ENCODE measurements at places on chromosomes 3 and 15.

DNA sequence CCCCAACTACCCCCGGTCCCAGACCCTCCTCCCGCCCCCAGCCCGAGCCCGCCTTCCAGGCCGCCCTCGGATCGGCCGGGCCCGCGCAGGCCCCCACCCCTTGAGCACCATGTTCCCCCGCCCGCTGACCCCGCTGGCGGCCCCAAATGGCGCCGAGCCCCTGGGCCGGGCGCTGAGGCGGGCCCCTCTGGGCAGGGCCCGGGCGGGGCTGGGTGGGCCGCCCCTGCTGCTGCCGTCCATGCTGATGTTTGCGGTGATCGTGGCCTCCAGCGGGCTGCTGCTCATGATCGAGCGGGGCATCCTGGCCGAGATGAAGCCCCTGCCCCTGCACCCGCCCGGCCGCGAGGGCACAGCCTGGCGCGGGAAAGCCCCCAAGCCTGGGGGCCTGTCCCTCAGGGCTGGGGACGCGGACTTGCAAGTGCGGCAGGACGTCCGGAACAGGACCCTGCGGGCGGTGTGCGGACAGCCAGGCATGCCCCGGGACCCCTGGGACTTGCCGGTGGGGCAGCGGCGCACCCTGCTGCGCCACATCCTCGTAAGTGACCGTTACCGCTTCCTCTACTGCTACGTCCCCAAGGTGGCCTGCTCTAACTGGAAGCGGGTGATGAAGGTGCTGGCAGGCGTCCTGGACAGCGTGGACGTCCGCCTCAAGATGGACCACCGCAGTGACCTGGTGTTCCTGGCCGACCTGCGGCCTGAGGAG lies 472 bp downstream of the CHST14 start:
- H3K27me3 ChIP-seq: no peaks in the 10 kb centered on the region
- peak; percentile 48 for DNase-seq

GRCh38 chr3:71345429-71346040 lies 238.0 kb downstream of the FOXP1 start:
- peaks cover 7% of the 10 kb centered on the region for H3K4me1 ChIP-seq
- H3K4me3 ChIP-seq: no peak overlapping the region
- H3K27me3 ChIP-seq: peaks cover 6% of the 10 kb centered on the region
- no peak for DNase-seq
- H3K36me3 ChIP-seq: peaks cover 11% of the 10 kb centered on the region

DNA sequence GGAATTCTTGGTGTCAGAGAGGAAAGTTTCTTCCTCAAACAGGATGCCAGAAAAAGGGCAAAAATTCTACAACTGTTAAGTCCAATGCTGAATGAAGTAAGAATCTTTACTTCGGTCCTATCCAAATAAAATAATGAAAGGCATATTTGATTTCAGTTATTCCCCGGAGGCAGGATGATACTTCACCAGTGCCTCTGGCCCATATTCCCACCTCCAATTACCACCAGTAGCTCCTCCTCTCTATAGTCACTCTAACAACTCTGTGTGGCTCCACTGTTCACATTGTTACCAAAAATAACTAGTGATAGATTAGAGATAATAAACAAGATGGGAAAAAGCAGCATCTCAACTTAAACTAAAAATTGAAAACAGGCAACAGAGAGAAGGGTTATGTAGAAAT lies 20.7 kb downstream of the MAP1A start:
- DNase-seq: no peak
- no peaks in the 10 kb centered on the region for H3K27me3 ChIP-seq
- H3K36me3 ChIP-seq: peaks cover 18% of the 10 kb centered on the region
- no peaks in the 10 kb centered on the region for H3K4me1 ChIP-seq
- no peak overlapping the region for H3K4me3 ChIP-seq
- H3K27ac ChIP-seq: no peak overlapping the region

DNA sequence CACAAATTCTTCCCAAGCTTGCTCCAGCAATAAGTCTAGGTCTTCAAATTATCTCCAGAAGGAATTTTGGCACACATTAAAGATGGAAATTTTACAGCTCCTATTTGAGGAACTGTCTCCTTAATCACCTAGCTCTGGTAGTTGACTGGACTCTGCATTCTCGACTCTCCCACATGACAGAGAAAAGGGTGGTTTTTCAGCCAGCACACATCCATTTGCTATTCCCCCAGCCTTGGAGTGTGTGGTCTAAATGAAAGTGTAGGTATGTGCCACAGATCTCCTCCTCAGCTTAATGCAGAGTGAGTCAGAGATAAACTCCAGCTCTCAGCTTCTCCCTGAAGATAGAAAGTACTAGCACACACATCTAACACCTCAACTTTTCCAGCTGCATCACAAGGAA lies 62.2 kb upstream of the ALCAM start:
- H3K4me1 ChIP-seq: no peaks in the 10 kb centered on the region
- no peak for DNase-seq
- no peak overlapping the region for H3K4me3 ChIP-seq
- H3K27me3 ChIP-seq: no peaks in the 10 kb centered on the region

- H3K36me3 ChIP-seq: no peaks in the 10 kb centered on the region
- no peak overlapping the region for H3K4me3 ChIP-seq
- no peaks in the 10 kb centered on the region for H3K4me1 ChIP-seq
Observed at GRCh38 chr3:24661175-24661584, 166.5 kb upstream of the THRB start.

- peaks cover 7% of the 10 kb centered on the region for H3K27me3 ChIP-seq
- H3K27ac ChIP-seq: no peak overlapping the region
- H3K36me3 ChIP-seq: no peaks in the 10 kb centered on the region
- H3K4me3 ChIP-seq: no peak overlapping the region
- no peak for DNase-seq
Observed at GRCh38 chr3:156604642-156605144, 49.8 kb upstream of the SSR3 start.

DNA sequence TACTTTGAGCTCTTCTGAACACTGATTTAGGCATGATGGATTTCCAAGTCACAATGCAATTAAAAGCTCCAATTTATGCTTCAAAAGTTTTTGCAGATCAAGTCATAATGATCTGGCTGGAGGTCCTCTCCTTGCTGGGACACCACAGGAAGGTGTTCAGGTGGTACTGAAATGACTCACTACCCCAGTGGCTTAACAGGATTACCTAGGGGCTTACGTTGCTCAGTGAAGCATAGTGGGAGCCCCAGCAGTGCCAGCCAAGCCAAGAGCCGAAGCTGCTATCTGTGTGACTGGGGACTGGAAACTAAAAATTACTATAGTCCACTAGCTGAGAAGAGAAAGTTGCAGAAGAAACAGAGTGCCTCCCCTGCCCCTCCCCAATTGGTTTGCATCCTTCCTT lies 110.1 kb upstream of the LPP start:
- no peak for DNase-seq
- peaks cover 23% of the 10 kb centered on the region for H3K4me1 ChIP-seq
- peaks cover 9% of the 10 kb centered on the region for H3K36me3 ChIP-seq

DNA sequence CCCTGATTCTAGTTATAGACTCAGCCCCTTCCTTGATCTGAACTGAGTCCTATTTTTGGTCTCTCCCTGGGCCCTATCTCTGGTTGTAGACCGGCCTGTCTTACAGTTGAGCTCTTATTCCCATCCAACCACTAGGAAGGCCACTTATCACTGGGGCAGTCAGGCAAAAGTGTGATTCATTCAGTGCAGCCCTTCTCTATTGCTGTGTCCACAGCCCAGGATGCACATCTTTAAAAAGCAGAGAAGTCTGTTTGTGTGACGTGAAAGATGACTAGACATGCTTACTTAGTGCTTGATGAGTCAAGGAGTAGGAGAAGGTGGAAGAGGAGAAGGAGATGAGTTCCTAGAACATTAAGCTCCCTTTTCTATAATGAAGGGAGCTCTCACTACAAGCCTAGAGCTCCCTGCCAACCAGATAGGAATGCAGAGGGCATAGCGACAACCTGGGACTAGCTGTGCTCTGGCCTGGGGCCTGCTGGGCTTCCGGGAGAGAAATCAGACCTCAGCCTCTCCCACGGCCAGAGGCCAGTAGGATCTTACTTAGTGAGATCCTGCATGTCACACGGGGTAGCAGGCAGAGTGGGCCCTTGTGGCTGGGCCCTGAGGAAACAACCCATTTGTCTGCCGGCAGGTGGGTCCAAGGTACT lies 25.7 kb downstream of the INSYN1 start:
- no peaks in the 10 kb centered on the region for H3K36me3 ChIP-seq
- H3K27me3 ChIP-seq: peaks cover 10% of the 10 kb centered on the region
- no peak for DNase-seq
